ENCODE measurements at places on chromosomes 4 and X.

DNA sequence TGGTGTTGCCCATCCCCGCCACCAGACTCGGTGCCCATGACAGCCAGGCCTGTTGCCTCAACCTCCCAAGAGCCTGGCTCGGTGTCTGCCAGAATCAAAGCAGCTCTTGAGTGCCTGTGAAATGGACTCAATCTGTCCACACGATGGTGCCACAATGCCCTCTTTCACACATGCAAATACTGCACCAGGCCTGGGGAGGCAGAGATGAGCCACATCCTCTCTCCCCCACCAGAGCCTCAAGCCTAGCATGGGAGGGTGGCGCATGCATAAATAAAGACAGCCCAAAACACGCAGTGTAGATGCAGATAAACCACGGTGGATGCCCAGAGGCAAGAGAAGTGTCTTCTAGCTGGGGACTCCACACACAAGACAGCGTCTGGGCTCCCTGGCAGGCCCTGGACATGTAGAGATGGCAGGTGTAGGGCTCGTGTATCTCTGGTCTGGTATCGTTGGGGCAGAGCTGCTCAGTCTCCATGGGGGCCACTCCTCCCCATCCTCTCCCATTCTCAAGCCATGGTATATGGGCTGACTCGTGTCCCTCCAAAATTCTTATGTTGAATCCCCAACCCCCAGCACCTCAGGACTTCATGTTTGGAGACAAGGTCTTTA is 65.6 kb downstream of the JAKMIP1 start:
- no peak for DNase-seq

DNA sequence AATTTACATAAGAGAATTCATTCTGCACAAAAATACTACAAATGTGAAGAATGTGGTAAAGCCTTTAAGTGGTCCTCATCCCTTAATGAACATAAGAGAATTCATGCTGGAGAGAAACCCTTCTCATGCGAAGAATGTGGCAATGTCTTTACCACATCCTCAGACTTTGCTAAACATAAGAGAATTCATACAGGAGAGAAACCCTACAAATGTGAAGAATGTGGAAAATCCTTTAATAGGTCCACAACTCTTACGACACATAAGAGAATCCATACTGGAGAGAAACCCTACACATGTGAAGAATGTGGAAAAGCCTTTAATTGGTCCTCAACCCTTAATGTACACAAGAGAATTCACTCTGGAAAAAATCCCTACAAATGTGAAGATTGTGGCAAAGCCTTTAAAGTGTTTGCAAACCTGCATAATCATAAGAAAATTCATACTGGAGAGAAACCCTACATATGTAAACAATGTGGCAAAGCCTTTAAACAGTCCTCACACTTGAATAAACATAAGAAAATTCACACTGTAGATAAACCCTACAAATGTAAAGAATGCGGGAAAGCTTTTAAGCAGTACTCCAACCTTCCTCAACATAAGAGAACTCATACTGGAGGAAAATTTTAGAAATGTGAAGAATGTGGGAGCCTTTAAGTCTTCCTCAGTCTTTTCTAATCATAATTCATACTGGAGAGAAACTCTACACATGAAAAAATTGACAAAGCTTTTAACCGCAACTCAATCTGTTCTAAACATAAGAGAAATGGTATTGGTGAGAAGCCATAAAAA is 37.4 kb downstream of the ZNF718 start:
- DNase-seq, result no peak

DNA sequence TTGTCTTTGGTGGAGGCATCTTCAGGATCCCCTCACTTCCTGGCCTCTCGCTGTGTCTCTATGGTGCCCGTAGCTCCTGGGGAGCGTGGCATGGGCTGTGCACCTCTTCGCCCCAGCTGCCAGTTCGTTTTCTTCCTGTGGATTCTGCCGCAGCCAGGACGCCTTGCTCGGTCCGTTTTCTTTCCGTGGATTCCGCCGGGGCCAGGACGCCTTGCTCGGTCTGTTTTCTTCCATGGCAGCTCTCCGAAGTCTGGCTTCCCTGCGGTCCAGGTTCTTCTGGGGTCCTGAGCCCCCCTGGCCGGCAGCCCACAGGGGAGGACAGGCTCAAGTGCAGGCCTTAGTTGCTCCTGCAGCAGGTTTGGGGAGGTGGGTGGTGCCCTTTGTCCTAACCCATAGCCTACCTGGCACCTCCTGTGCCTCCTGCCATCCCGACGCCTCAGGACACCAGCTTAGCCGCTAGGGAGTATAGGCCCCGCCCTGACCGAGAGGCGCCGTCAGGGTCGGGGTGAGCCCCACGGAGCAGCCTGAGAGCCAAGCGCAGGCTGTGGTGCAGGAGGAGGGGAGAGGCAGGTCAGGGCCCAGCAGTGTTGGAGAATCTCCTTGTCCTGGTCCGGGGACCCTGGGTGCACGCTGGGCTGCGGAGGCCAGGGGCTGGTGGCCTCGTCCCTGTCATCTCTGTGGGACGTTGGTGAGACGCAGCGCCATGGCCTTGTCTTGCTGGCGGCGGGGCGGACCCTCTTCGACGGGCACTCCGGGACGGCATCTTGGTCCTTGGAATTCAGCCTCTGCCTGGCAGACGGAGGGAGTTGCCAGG is 27.1 kb downstream of the UVSSA start:
- no peak for DNase-seq

- DNase-seq, result no peak
Measured at GRCh38 chr4:143109376-143109775, 75.3 kb upstream of the USP38 start.
